ENCODE measurements at places on chromosomes 5 and 9. TPM values are rescaled to one million over a fixed set of nuclear protein-coding genes. Genes with fewer than 3 reads are reported as not detected.

Gene IFNA7
- total RNA-seq = not detected

Gene DND1
- total RNA-seq = 0.76 TPM

Gene GABRA1
- 0.29 TPM for total RNA-seq

Gene AHRR
- total RNA-seq = 6.4 TPM

Gene CCL27
- not detected for total RNA-seq

Gene FOXD4L6
- not detected for total RNA-seq

Gene EGFL7
- total RNA-seq = 131 TPM

Gene PRDM9
- not detected for total RNA-seq
